ENCODE measurements at places on chromosomes 2 and 18.

DNA sequence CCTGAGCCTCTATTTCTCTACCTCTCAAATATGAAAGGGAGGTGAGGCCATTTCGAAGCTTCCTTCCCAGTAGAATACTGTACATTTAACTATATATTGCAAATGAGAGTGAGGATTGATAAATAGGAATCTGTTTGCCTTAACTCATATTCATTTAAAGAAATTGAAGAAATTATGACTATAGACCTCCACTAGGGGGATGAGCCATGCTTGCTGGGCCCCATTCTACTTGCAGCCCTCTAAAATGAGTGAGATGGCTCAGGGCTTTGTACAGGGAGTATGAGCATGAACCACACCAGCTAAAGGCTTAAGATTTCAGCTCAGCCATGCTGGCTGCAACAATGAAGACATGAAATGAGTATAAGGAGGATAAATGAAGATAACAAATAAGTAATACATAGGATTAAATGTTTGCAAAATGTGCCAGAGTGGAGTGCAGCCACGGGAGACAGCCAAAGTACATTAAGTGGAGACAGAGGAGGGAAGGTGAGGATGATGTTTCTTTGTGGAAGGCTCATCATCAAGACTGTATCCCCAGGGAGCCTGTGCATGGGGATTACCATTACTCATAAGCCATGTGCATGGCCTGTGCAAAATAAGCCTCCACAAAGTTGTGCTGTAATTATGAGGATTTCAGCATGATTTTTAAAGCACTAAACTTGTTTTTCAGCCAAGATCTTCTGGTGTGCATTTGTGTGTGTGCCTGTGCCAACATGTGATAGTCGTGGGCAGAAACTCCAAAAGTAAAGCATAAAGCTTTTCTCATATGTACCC is 300.8 kb downstream of the CNTNAP5 start:
- DNase-seq: peak; percentile 27

DNA sequence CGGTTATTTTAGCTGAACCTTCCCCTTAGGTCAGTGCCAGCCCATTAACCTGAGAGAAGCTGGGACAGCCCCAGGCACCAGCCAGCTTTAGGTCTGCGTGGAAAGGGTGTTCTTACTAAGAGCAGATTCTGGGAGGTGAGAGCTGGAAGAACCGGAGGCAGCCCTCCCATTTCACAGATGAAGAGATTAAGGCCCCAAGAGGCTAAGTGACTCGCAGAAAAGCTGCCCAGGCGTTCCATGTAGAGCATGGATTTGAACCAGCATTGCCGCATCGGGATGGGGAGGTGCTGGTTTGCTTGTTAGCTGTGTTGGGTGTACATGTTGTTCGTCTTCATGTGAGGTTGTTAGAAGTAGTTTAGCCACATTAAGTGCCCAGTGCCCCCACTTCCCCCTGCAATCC is 203.2 kb downstream of the AGAP1 start:
- DNase-seq: no peak

- peak; percentile 31 for DNase-seq
These were observed 17.3 kb upstream of the IMPA2 start for GRCh38 chr18:11963991-11964484.

DNA sequence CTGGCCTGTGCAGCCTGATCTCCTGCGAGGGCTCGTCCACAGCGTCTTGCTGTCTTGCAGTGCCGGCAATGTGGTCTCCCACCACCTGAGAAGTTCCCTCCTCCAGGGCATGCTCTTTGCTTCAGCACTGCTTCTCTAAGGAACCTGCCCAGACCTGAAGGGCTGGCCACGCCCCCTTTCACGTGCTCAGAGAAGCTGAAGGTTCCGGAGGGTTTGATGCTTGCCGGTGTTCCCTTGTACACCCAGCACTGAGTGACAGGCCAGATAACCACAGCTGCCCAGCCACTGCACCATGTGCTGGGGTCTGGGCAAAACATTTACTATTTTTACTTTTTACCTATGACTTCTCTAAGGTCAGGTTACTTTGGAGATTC is 1.7 kb upstream of the POLR2D start:
- no peak for DNase-seq

- DNase-seq: no peak
These were observed 197.5 kb upstream of the NRP2 start for GRCh38 chr2:205484764-205485163.

- peak; percentile 39 for DNase-seq
These were observed 52.7 kb downstream of the ATP9B start for GRCh38 chr18:79121746-79122474.

GRCh38 chr2:71129902-71130151 is 202 bp downstream of the MCEE start:
- no peak for DNase-seq

DNA sequence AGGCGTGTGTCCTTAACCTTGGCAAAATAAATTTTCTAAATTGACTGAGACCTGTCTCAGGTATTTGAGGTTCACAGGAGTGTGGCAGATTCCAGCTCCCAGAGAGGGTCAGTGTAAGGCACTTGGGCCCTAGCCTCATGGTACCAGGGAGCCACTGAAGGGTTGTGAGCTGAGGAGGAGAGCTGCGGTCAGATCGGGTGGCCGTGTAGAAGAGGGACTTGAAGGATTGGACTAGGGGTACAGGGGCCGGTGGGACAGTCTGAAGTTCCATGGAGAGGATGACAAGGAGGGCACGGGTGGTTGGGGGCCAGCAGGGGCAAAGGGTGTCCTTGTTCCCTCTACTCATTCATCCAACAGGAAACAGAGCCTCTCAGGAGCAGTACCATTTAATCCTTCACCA is 327.0 kb upstream of the HS6ST1 start:
- DNase-seq: no peak

- DNase-seq: peak; percentile 20
These were observed 1.4 kb upstream of the CD226 start for GRCh38 chr18:69948919-69949537.

Data from fibroblast of mammary gland (primary cell).